DMS79 treated with DMSO at 0.1 percent for 48 hours (cell line): ENCODE measurements at places on chromosomes 16 and 17.
A peak's percentile ranks its signal among the peaks of the same experiment; 100 is the strongest.

GRCh38 chr17:81395600-81396277 is 482 bp downstream of the BAHCC1 start:
- DNase-seq = no peak

GRCh38 chr16:64417711-64418227 is 704.1 kb downstream of the CDH11 start:
- DNase-seq = peak; percentile 35

DNA sequence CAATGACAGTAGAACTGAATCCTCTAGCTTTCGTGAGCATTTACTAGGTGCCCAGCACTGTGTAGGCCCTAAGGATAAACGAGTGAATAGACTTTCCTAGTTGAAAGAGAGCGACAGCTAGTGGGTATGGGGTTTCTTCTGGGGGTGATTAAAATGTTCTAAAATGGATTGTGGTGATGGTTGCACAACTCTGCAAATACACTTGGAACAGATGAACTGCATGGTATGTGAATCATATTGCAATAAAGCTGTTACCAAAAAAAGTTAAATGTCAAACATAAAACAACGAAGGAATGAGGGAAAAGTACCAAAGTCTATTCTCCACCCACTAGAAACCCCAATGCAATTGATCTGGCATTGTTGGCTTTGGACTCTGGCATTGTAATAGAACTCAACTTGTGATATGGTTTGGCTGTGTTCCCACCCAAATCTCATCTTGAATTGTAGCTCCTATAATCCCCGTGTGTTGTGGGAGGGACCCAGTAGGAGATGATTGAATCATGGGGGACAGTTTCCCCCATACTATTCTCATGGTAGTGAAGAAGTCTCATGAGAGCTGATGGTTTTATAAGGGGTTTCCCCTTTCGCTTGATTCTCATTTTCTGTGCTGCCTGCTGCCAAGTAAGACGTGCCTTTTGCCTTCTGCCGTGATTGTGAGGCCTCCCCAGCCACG is 70.5 kb downstream of the MARF1 start:
- DNase-seq = no peak

DNA sequence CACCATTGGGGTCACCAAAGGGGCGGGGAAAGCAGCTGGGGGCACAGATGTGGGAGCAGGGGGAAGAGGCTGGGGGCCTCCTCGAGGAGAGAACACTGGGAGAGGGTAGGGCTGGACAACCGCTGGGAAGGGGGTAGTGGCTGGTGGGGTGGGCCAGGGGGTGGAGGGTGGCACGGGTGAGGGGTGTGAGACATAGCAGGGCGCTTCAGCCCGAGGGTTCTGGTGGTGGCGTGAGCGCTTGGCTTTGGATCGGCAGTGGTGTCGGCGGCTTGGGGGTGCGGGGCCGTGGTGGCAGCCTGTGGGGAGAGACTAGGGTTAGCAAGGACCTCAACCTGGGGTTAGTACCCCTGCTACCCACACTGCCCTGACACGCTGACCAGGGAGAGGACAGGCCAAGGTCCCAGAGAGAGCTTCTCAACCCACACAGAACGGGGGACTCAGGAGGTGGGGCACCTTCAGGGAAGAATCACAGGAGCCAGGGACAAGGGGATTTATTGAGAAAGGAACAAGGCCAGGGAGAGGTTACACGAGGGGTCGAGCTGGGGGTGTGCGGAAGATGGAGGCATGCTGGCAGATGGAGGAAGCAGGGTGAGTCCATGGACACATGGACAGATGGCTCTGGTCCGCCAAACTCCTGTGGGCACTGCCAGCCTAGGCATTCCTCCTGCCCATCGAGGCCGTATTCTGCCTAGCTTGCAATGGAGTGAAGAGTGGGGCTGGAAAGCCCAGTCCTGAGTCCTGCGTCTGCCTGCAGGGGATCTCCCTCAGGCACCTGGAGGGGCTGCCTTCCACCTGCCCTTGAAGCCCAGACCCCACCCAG is 8.4 kb downstream of the PER1 start:
- DNase-seq = no peak

DNA sequence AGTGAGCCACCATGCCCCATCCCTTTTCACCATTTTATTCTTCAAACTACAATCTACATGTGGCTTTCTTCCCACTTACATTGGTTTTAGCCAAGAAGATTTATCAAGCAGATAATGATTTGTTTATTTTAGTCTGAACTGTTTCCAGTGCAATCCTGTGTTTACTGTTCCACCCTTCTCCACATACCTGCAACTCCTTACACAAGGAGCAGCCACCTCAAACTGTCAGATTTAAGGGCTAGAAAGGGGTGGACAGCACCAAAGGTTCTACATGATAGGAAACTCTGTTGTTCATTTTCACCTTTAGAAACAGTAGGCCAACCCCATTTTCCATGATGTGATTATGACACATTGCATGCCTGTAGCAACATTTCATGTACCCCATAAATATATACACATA is 1.9 kb downstream of the RUNDC1 start:
- no peak for DNase-seq

- no peak for DNase-seq
These were observed 817 bp downstream of the NDUFAF8 start for GRCh38 chr17:81239714-81240555.

GRCh38 chr17:13374203-13375143 is 227.3 kb downstream of the HS3ST3A1 start:
- DNase-seq = no peak

DNA sequence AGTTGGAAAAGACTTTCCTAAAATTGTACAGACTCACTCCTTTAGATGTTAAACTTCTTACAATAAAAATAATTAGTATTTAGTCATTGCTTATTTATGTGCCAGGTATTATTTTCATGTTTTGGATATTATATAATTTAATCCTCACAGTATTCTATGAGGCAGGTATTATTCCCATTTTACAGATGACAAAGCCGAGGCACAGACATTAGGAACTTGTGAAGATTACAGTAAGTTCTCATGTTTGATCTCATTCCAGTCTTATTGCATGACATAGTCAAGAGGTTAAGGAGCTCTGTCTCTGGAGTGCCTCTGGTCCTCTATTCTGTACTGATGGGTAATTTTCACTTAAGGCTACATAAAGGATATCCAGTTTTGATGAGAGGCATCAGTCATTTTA is 3.3 kb downstream of the HEATR3 start:
- no peak for DNase-seq

- no peak for DNase-seq
These were observed 5.1 kb downstream of the SNAI3 start for GRCh38 chr16:88681084-88681680.

DNA sequence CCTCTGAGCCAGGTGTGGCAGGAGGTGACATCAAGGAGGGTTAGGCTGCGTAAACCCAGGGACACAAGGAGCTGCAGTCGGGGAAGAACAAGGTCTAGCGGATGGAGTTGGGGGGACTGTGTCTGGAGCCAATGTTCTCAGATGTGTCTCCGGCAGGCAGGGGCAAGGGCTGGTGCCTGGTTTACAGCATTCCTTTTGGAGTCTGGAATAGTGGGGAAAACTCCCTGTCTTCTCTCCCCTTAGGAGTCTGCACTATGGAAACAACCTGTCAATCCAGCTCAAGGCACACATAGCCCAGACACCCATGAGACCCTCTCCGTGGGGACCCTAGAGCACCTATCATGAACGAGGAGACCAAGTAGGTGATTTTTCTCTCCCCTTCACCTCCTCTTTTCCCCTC is 27.5 kb downstream of the NLRC5 start:
- no peak for DNase-seq

DNA sequence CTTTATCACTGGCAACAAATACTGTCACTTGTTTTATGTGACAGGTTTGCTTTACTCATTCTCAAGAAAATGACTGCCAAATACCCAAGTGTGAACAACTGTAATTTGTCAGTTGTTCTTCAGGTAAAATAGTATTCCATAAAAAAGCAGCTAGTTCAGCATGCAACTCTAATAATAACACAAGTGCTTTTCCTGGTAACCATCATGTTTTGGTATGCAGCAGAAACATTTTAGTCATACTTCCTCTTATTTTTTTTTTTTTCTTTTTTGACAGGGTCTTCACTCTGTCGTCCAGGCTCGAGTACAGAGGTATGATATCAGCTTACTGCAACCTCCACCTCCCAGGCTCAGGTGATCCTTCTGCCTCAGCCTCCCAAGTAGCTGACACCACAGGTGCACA is 4.6 kb downstream of the TERF2 start:
- no peak for DNase-seq

DNA sequence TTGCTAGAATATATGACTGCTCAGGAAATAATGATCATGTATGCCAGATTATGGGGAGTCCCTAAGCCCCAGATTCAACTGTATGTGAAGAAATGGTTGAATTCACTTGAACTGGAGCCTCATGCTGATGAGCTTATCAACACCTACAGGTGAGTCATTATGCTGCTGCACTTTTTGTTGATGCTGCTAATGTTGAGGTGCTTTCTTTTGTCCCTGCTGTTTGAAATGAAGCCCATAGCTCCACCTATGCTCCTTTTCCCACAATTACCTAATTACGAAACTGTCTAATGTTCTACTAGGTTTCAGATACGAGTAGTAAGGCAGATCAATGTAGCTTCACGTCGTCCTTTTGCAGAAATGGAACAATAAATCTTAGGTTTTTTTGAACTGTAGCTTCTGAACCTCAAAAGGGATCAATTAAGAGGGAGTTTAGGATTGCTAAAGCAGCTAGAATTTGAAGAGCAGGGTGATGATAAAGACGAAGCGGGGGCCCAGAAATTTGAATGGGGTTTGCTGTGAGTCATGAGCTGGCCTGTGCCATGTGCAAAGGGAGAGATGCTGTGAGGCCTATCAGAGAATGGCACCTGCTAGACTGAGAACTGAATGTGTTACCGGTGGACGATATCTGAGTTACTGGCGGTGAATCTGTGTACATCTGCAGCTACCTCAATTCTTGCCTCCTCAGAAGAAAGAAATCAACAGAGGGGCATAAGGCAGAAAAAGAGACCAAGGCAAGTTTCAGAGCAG is 6.1 kb upstream of the UQCRC2 start:
- no peak for DNase-seq

- no peak for DNase-seq
These were observed 79.6 kb downstream of the GAS7 start for GRCh38 chr17:10118788-10119130.

- DNase-seq = peak; percentile 61
These were observed at the start of gene CHST4 for GRCh38 chr16:71526111-71526631. CHST4 (plus strand) TSS chr16:71526426; CDS start chr16:71536678, 10,252 bp downstream.

DNA sequence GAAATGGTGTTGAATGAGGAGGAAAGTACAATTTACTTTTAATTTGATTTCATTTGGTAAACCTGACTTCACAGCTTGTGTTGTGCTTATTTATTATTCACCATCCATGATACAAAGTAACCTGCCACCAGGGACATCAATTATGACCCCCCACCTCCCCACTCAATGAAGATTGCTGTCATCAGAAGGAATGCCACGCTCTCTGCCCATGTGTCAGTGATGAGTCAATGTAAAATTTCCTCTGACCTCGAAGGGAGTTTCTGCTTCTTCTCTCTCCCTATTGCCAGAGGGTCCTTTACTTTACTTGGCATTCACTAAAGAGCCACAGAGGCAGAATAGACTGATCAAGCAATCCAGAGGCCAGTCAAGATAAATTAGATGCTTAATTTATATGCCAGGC is 759.7 kb downstream of the CDH11 start:
- DNase-seq = no peak

DNA sequence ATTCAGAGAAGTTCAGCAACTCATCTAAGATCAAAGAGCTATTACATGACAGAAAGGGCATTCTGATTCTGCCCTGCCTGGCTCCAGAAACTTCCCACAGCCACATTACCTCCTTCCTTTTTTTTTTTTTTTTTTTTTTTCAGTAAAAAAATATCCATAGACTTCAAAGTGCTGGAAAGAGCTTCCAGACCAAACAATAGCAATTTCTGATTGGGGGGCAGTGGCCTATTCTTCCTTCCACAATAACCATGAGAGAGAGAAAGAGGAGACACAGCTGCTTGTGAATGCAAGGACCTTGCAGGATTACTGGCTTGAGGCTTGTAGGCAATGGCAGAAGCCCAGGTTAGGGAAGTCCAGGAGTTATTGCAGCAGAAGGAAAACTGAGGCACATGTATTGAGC is 151.0 kb upstream of the TOX3 start:
- no peak for DNase-seq

- no peak for DNase-seq
These were observed 354.6 kb downstream of the CDH8 start for GRCh38 chr16:61681673-61682072.

- peak; percentile 57 for DNase-seq
These were observed 8.1 kb upstream of the NLRP1 start for GRCh38 chr17:5592382-5592781.

GRCh38 chr17:42782166-42783061 is 2.0 kb downstream of the WNK4 start:
- DNase-seq = no peak

GRCh38 chr17:13474073-13474800 is 127.5 kb downstream of the HS3ST3A1 start:
- DNase-seq = no peak

DNA sequence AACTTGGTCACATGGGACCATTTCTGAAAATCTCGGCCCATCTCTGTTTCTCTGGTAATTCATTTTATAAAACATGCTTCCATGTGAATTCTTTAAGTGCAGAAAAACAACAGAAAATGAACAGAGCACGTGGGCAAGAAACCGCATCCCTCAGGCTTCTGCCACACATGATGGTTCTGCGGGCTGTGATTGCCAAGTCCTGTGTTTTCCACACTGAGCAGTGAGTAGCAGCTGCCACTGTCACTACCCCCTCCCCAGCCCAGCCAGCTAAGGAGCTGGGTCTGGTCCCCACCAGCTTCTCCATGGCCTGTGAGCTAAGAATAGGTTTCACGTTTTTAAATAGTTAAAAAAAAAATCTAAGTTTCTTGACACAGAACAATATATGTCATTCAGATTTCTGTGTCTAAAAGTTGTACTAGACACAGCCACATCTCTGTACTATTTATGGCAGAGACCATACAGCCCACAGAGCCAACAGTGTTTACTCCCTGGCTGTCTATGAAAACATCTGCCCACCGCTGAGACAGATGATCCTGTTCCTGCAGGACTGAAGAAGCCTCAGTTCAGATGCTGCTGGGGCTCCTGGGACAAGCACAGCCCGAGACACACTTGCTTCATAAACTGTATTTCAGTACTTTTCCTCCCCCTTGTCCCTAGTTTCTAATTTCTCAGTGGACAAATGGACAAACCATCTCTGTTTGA is 41.5 kb downstream of the USP22 start:
- DNase-seq = no peak

- DNase-seq = no peak
These were observed 34.0 kb downstream of the UBE2G1 start for GRCh38 chr17:4332296-4332970.
